ENCODE measurements at places on chromosomes 4 and X.

DNA sequence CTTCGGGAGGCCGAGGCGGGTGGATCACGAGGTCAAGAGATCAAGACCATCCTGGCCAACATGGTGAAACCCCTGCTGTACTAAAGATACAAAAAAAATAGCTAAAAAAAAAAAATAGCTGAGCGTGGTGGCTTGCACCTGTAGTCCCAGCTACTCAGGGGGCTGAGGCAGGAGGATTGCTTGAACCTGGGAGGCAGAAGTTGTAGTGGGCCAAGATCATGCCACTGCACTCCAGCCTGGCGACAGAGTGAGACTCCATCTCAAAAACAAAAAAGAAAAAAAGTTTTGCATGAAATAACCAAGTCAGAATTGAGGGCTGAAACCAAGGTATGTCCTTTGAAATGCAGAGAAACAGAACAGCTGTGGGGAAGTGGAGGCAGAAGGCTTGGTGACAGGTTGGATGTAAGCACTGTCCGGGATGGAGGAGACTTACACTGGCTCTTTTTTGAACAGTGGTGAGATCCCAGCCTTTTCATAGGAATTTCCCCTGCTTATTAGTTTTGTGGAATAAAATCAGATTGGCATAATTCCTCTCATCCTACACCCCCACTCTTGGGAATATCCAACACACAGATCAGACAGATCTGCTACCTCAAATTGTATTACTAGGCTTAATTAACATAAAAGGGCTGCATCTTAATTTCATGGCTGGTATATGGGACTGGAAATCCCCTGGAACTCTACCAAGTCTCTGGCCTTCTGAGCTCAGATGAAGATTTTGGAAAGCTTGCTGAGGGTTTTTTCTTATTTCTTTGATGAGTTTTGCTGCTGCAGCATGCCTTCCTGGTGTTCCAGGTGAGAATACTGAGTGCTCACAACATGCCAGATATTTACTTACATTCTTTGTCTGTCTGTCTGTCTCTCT lies 18.8 kb upstream of the C4orf36 start:
- DNase-seq = no peak

- DNase-seq = no peak
Measured at GRCh38 chr4:159606835-159607234, 504.0 kb downstream of the RAPGEF2 start.

- DNase-seq = no peak
Measured at GRCh38 chr4:3461515-3462291, 1.4 kb upstream of the DOK7 start.

GRCh38 chr4:2330091-2331042 lies 68.5 kb upstream of the MXD4 start:
- DNase-seq = no peak

DNA sequence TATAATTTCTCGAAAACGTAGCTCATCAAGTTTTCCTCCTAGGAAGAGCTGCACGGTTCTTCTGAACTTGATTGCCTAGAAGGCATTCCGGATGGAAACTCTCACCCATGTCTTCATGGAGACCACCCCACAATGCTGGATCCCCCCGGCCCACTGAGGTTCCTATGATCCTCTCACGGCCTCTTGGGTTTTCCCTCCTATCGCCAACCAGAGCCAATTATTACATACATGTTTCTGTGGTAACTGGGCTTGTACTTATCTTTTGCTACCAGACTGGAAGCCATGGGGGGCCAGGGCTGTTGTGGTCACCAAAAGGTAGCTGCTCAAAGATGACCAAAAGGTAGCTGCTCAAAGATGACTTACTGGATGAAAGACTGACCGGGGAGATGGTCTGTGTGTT lies 131.5 kb downstream of the AFAP1 start:
- no peak for DNase-seq

DNA sequence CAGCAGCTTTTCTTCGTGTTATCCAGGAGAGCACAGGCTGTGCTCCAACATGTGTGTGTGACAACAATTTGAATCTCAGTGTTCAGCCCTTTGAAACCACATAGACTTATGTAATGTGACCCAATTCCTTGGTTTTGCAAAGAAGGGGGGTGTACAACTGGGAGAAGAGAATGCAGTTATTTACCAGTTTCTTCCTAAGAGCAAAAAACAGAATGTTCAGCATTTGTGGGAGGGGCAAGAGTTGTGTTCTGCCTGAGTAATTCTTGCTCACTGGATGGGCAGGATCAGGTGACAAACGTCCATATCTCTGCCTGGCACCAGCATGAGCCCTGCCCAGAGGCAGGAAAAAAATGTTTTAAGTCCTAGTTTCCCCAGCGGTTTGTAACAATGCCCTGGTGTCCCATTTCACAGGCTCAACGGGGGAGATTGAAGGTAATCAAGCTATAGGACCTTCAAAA lies 72.0 kb downstream of the PRPS1 start:
- peak; percentile 57 for DNase-seq

- no peak for DNase-seq
Measured at GRCh38 chrX:110212299-110212698, 105.6 kb downstream of the AMMECR1 start.

GRCh38 chr4:6475492-6476020 lies 3.1 kb upstream of the PPP2R2C start:
- no peak for DNase-seq

DNA sequence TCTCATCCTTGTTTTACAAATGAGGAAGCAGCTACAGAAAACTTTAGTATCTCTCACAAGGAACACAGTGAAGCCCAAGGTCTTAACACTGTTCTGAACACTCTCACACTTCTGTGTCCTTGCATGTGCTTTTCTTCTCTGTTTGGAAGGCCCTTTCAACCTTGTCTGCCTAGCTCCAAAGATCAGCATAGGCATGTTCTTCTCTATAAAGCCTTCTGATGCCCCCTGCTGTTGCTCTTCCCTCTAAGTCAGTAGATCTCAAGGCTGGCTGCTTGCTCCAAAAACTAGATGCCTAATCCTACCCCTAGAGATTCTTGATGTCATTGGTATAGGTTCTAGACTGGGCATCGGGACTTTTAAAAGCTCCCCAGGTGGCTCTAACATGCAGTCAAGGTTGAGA lies 5.9 kb downstream of the APOO start:
- peak; percentile 68 for DNase-seq

DNA sequence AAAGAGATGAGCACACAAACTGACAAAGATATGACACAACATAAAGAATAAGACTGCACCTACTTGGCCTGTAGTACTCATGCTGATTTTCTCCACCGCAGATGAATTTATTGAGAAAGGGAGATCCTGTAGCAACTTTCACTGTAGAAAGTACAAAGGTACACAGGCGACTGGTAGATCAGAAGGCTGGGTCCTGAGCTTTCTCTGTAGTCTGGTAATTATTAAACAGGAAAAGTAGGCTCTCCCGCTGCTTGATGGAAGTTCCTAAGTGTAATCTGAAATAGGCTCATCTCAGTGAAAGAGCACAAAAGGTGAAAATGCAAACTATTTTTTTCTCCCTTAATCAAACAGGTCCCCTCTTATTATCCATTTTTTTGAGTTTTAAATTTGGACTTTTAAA lies at the start of gene ADH6:
ADH6 (minus strand) TSS at position 175 of the 400 bp plus-strand sequence; CDS start at position 81, 94 bp downstream.
- no peak for DNase-seq

DNA sequence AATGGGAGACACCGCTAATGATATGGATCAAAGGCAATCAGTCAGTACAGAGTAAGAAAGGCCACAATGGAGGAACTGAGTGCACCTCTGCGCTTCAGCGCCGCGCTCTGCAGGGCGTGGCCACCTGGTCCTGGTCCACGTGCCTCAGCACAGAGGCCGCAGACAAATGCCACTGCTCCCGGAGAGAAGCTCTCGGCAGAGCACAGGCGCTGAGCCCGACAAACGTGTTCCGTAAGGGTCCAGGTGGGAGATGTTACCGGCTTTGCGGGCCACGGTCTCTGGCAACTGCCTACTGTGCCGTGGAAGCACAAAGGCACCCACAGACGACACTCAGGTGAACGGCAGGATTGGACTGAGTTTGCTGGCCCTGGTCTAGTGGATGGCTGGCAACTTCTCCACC lies 68.9 kb downstream of the ACOX3 start:
- no peak for DNase-seq

DNA sequence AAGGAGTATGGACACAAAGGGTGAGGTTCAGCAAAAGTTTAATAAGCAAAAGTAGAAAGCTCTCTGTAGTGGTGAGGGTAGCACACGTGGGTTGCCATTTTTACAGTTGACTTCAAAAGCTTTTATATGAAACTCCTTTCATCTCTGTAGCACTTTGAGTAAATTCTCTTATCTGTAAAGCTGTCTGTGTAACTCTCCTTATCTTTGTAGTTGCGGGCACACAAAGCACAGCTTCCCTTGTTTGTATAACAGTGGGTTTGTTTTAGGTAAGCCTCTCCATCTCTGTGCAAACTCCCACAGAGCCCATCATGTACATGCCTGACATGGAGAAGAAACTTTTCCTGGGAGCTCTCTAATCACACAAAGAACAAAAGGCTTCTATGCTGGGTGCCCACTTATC lies 325.9 kb upstream of the PABPC5 start:
- DNase-seq = no peak

DNA sequence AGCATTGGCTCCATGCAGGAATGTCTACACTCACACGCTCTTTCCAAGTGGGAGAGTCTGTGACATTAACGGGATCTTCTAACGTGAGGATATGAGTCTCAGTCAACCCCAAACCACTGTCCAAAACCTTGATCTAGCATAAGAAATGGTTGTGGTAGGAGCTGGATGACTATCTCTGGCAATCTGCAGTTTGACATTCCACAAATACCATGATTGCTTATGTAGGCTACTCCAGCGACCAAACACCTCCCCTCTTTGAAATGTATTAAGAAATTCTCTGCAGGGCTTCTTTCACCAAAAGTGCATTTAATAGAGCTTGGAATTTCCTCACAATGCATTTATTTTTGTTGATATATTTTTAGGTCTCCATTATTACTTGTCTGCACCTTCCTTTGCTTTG lies 14.1 kb upstream of the STX18 start:
- DNase-seq = no peak
